Upper lobe of left lung (tissue), 6 donors: ENCODE measurements at places on chromosomes 1 and 21.

GRCh38 chr1:215156232-215156631, 73.7 kb downstream of the KCNK2 start:
- no peak for DNase-seq

DNA sequence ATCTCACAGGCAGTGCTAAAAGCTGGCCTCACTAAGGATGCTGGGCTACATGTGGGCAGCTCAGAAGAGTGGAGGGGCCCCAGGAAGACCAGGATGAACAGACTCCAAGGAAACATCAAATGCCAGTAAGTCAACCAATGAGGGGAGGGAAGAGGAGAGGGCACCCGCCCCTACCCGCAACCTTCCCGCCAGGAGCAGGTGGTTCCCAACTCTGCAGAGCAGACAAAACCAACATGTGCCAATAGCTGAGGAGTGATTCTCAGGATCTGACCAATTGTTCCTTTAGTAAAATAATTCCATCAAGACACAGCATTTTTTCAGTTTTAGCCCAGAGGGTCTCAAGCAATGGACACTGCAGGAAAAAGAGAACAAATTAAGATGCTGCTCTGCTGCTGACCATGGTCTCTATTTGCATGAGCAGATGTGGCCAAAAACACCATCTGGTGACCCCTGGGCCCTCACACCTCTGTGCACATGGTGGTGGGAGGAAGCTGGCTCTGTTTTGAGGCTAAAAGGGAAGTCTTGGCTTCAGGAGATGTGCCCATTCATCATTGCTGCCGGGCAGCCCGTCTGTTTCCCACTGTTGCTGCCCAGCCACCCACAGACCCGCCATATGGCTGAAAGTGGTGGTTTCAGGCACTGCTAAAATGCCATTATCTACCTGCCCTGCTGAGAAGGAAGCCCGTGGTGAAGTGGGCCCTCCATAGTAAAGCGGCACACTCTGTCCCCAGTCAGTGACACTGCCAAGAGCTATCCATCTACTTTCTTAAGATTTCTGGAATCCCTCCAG, 231.8 kb downstream of the KCNH1 start:
- no peak for DNase-seq

- no peak for DNase-seq
These were observed 5.4 kb downstream of the PAX7 start for GRCh38 chr1:18635891-18636595.

DNA sequence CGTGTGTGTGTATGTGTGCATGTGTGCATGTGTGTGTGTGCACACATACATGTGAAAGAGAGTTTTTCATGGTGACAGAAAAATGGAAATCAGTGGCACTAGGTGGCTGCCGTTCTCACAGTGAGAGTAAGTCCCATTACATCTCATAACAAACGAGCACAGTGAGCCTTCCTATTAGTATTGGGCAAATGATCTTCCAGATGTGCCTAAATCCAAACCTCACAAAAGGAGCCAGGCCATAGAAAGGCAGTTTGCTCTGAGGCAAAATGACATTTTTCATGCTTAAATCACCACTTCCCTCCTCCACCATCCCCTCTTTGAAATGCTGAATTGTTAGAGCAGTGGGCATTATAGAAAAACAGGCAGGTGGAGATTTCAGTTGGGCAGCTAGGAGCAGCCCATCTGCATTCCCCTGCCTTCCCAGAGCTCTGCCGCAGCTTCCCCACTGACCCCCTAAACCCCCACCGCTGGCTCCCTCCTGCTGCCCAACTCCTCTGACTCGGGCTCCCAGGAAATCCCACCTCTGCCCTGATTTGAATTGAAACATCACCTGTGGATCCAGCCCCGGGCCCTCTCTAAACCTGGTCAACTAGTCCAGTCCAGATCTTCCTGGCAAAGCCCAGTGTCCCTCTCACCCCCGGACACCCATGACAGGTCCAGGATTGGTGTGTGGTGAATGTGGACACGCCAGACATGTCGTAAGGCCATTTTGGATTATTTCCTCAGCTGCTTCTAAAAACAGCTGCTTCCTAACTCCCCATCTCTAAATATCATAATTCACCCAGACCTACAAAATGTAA, 190.5 kb downstream of the SEC16B start:
- DNase-seq = peak; percentile 5

DNA sequence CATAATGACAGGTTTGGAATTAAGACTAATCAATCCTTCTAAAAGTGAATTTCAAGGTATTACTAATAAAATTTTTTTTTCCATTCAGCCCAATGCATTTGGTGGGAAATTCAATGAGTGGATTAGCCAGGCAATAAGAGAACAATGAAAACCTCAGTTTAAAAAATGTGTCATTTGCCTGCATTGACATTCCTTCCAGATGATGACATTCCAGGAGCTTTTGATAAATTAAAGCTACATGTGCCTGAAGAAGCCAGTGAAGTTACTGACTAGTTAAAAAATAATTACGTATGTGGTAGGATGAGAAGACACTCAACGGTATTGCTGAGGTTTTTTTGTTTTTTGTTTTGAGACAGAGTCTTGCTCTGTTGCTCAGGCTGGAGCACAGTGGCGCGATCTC, 37.9 kb upstream of the RC3H1 start:
- DNase-seq = no peak

DNA sequence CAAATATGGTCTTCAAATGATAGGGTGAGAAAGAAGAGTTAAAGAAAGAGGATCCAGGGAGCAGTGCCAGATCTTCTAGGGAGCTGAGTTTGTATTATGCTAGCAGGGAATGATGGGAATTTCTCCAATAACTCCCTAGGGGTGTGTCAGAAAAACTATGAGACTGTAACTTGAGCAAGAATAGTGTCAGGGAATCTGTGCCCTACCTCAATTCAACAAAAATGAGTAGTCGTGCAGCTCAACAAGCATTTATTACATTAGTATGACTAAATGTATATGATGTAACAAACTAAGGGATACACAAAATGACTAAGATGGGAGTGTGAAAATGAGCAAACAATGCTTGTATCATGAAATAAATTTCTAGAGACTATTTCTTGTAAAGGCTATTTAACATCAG, 24.2 kb downstream of the SPAG17 start:
- no peak for DNase-seq

- no peak for DNase-seq
These were observed 51.8 kb upstream of the FASLG start for GRCh38 chr1:172607145-172607544.

DNA sequence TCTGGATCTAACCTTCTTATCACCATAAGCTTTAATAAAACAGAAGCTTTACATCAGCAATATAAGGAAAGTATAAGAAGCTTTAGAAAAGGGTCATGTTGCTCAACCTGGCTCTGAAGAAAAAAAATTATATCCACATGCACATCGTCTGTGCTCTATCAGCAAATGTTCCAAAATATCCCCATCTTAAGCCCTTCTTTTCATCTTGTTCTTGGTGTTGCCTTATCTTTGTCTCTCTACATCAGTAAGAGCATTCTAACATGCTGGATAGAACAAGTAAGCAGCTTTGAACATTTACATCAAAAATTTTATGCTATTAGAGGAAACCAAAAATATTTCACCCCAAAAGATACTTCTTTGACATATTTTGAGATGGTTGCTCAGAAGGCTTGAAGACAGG, 157.8 kb upstream of the SNX7 start:
- no peak for DNase-seq

- no peak for DNase-seq
These were observed 19.5 kb downstream of the CITED4 start for GRCh38 chr1:40842691-40843090.

- DNase-seq = no peak
These were observed 15.1 kb downstream of the MTFR1L start for GRCh38 chr1:25834894-25835293.

GRCh38 chr21:33884376-33885171, 31.0 kb downstream of the ATP5PO start:
- DNase-seq = no peak

GRCh38 chr1:22709891-22710700, 543 bp upstream of the EPHB2 start:
- peak; percentile 91 for DNase-seq

- no peak for DNase-seq
These were observed 17.7 kb upstream of the STX12 start for GRCh38 chr1:27755286-27755685.

GRCh38 chr1:74995821-74996220, 138.4 kb upstream of the LHX8 start:
- DNase-seq = no peak

DNA sequence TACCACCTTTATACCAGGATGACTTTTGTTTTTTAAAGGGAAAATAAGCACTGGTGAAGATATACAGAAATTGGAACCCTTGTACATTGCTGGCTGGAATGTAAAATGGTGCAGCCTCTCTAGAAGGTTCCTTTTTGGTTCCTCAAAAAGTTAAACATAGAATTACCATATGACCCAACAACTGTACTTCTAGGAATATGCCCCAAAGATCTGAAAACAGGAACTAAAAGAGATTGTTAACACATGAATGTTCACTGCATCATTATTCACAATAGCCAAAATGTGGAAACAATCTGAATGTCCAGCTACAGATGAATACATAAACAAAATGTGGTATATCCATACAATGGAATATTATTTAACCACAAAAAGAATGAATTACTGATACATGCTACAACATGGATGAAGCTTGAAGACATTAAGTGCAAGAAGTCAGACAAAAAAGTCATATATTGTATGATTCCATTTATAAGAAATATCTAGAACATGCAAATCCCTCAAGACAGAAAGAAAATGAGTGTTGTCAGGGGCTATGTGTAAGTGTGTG, 84.9 kb upstream of the DMRTA2 start:
- no peak for DNase-seq

- DNase-seq = no peak
These were observed 29.7 kb downstream of the SSBP3 start for GRCh38 chr1:54376430-54377039.

- DNase-seq = no peak
These were observed 1419.4 kb downstream of the KCNT2 start for GRCh38 chr1:195188821-195189220.

DNA sequence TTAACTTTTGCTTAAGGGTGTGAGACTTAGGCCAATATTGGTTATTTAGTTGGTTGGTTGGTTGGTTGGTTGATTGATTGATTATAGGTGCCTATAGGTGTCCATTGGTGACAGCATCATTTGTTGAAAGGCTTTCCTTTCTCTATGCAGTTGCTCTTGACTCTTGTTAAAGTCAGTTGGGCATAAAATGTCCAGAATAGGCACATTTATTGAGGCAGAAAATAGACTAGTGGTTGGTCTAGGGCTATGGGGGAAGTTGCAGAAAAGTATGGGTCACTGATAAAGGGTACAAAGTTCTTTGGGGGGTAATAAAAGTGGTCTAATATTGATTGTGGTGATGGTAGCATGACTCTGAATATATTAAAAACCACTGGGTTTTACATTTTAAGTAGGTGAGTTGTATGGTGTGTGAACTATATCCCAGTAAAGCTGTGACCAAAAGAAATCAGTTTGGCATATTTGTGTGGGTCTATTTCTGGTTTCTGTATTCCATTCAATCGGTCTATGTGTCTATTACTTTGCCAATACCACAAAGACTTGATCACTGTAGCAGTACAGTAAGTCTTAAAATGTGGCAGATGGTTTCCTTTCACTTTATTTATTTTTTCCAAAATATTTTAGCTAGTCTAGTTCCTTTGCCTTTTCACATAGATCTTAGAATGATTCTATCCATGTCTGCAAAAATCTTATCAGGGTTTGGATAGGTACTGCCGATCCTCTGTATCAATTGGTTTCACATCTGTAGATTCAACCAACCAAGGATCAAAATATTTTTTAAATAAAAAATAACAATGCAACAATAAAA, 63.0 kb downstream of the ATP1A1 start:
- DNase-seq = no peak

DNA sequence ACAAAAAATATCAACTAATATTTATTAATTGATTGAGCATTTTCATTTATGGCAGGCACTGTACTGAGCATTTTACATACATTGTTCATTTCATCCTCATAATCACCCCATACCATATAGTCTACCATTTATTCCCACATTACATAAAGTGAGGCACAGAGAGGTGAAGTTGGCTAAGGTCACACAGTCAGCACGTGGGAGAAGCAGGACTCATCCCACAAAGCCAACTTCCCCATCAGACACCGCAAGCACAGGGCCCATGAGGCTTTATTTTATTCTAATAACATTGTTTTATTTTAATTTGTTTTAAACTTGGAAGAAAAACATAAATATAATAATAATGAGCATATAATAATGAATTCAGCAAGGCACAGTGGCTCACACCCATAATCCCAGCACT, 43.1 kb upstream of the CAPZB start:
- no peak for DNase-seq

- DNase-seq = peak; percentile 28
These were observed 18.0 kb downstream of the SERTAD4 start for GRCh38 chr1:210250665-210250997.

DNA sequence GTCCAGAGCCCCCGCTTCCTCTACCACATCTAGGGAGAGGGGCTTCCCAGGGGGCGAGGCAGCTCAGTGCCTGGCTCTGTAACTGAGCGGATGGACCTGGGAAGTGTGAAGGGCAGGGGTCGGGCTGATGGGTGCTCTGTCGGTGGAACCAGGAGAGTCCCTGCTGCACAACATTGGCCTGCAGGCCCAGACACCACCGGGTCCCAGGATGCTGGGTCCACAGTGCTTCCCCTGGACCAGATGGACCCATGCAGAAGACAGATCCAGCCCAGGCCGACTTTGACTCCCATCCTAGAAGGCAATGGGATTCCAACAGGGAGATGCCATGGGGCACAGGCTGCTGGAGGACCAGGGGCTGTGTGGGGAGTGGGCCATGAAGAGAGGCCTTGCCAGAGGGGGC, 212.9 kb downstream of the GRIK3 start:
- no peak for DNase-seq

DNA sequence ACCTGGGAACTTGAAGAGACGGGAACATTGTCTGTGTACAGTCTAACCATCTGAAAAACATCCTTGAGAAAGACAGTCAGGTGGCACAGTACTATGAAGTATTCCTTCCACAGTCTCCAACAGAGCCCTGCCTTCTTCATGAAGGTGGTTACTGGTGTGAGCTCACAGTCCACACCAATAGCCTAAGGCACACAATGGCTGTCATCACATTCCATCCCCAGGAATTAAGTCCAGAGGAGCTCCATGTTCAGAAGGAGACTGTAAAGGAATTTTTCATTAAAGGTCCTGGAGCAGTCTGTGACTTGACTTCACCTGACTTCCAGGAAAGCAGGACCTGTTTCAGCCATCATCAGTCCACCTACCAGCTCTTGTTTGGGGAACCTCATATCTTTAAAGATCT, 180.2 kb downstream of the C1orf21 start:
- no peak for DNase-seq

- DNase-seq = no peak
These were observed 49.9 kb downstream of the IRF2BP2 start for GRCh38 chr1:234559902-234560676.

GRCh38 chr21:45631540-45631939, 12.0 kb upstream of the PCBP3 start:
- no peak for DNase-seq

DNA sequence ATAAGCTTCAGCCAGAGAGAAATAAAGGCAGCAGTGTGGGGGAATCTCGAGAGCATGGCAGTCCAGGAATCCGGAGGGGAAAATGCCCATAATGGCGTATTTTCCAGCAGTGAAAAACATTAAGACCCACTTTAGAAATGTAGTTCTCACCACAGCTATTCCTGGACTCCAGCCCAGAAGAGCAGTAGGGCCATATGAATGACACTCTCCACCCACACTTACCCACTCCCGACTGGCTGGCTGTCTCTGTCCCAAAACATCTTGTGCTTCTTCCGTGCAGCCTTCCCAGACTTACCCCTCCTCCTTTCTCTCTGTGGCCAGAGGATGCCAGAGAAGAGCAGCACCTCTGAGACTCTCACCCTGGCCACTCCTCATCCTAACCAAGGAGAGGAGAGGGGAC, 56.4 kb downstream of the TRABD2B start:
- no peak for DNase-seq
